ENCODE measurements at places on chromosomes 5 and 9.

- no peak for DNase-seq
Measured at GRCh38 chr5:34738381-34738780, 82.3 kb downstream of the RAI14 start.

- no peak for DNase-seq
Measured at GRCh38 chr5:170144286-170145023, 38.8 kb downstream of the FOXI1 start.

- no peak for DNase-seq
Measured at GRCh38 chr9:4073371-4073770, 226.5 kb downstream of the GLIS3 start.

DNA sequence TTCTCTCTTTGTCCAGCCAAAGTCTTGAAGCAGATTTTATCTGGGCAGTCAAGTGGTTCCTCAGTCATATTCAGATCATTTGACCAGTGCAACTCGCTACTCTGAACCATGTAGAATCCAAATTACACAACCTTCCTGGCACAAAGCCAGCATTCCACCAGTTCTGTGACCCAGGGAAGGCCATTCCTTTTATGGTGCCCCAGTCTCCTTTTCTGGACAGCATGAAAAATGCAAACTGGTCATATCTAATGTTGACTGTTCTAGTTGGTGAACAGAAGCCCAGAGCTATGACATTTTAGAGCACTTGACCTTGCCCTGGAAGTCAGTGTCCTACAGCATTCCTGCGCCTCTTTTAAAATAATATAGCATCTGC, 364.6 kb downstream of the BRINP1 start:
- DNase-seq, result no peak

GRCh38 chr5:172692981-172693380, 51.9 kb downstream of the NEURL1B start:
- DNase-seq, result no peak

DNA sequence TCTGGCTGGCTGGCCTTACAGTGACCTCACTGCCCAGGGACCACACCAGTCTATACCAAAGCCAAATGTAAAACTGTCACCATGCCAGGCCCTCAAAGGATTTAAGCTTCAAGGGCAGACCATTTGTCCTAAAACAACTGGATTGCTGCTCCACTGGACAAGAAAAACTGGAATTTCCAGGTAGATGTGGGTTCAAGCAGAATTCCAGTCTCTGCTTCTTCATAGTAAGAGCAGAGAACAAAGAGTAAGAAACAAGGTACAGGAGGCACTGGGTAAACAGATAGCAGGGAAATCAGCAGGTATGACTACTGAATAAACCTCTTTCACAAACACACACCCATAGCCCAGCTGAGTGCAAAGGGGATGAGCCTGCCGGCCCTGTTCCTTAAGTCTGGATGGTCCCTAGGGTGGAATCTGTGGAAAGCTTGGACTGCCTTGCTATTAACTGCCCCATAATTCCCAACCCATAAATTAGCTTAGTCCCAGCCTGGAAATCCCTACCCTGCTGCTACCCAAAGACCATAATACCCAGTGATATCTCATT, 5.5 kb downstream of the B4GALT1 start:
- DNase-seq, result no peak

DNA sequence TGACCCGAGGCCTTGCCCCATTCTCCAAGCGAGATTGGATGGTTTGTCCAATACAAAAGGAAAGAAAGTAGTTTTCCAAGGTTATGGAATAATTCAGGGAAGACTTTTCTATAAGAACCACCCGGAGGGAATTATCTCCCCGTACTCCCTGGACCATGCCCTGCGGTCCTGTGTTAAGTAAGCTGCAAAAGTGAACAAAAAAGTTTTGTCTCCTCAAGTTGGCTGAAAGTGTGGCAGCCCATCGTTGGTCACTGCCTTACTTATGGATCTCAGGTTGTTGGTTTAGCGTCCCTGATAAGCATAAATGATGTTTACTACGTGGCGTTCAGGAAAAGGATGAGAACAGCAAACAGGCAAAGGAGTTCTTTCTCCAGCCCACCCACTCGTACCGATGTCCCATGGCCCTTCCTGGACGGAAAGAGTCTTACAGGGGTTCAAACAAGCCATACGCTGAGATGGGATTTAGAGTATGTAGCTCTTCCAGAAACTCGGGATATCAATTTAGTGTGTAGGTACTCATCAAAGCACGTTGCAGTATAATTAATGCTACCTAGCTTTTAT, 413 bp upstream of the AUH start:
- DNase-seq, result no peak

- no peak for DNase-seq
Measured at GRCh38 chr9:130271473-130271872, 5.9 kb downstream of the HMCN2 start.

- DNase-seq, result no peak
Measured at GRCh38 chr9:34187891-34188240, 9.0 kb downstream of the UBAP1 start.

DNA sequence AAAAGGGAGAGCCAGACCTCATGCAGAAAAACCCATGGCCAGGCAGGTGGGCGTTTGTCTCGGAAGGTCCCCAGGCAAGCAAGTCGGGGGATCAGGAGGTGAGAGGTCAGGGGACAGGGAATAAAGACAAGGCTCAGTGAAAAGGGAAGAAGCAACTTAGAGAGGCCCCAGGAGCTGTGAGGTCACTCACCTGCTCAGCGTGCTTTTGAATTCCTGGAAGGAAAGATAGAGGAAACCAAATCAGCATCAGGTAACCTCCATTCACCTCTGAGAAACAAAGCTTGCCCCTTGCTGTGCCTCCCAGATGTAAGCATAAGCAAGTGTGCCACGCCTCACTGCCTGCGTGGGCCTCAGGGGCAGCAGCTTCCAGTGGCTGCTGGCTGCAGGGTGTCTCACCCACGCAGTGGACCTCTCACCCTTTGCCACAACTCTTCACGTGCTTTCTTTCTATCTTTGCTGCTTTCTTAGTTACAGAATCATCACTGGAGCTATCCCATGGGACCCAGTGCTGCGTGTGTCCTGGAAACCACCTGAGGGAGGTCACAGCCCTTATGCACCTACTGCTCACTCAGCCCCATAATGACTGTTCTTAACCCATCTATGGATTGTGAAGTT, 6.0 kb downstream of the TRIM7 start:
- DNase-seq, result no peak

GRCh38 chr9:129458663-129459546, 162.0 kb downstream of the C9orf50 start:
- peak; percentile 39 for DNase-seq

- DNase-seq, result no peak
Measured at GRCh38 chr5:123943151-123943550, 431.2 kb downstream of the CSNK1G3 start.

DNA sequence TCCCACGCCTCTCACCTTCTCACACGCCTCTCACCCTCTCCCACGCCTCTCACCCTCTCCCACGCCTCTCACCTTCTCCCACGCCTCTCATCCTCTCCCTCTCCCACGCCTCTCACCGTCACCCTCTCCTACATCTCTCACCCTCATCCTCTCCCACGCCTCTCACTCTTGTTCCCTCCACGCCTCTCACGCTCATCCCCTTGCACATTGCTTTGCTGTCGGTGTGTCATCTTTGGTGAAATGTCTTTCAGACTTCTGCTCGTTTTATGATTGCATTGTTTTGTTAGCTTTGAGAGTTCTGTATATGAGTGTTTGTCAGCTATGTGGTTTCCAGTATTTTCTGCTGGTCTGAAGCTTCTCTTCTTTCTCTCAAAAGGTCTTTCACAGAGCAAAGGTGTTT, 102.7 kb downstream of the EHMT1 start:
- peak; percentile 51 for DNase-seq

Measured in stimulated activated CD4-positive, alpha-beta T cell treated with anti-CD3 and anti-CD28 coated beads, Interleukin-15, amount 100 ng/mL, for 24 hours (primary cell).